ENCODE measurements at places on chromosomes 12 and 14. TPM values are rescaled to one million over a fixed set of nuclear protein-coding genes. Genes with fewer than 3 reads are reported as not detected.
A peak's percentile ranks its signal among the peaks of the same experiment; 100 is the strongest.

DNA sequence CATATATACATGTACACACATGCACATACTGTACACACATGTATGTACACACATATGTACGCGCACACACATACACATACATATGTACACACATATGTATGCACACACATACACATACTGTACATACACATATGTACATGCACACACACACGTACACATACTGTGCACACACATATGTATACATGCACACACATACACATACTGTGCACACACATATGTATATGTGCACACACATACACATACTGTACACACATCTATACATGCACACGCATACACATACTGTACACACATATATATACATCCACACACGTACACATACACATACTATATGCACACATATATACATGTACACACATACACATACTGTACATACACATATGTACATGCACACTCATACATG, 119.4 kb downstream of the ZFP36L1 start:
- DNase-seq, result no peak

GRCh38 chr12:45671254-45671653, 58.3 kb upstream of the ARID2 start:
- no peak for DNase-seq

DNA sequence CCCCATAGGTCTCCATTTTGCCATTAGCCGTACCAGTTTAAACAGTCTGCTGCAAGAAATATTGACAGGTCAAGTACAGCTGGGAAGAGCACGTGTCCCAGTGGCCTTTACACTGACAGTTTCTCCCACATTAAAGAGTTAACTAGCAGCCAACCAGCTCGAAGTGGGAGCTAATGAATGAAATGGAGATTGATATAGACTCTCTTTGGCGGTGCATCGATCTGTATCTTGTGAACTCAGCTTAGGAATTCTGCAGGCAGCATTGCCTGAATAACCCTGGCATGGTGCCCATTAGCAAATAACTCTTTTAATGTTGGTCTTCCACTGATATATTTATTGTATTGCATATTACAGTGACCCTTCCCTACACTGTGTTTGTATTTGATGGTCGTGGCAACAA, 319.4 kb downstream of the EGLN3 start:
- DNase-seq, result peak; percentile 32

GRCh38 chr12:82027612-82028011, 268.5 kb upstream of the PPFIA2 start:
- DNase-seq, result no peak

- peak; percentile 44 for DNase-seq
Observed at GRCh38 chr12:107845226-107845979, 70.9 kb downstream of the ASCL4 start.

- DNase-seq, result no peak
Observed at GRCh38 chr14:102738373-102739189, 38.7 kb upstream of the TRAF3 start.

DNA sequence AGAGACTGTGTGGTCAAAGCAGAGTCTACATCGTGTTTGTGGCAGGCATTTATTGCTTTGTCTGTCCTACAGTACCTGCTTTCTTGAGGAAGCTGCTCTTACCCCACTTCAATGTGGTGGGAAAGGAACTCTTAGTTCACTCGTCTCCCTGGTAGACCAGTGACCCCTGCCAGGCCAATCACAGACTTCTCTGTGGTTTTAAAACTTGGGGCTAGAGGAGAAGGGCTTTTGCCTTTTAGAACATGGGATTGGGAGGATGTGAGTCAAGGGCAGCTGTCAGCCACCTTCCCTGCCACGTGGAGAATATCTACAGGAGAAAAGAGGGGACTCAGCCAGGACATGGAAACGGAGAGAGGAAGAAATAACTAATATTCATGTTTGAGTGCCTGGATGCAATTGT, 36.8 kb upstream of the TMED10 start:
- no peak for DNase-seq

DNA sequence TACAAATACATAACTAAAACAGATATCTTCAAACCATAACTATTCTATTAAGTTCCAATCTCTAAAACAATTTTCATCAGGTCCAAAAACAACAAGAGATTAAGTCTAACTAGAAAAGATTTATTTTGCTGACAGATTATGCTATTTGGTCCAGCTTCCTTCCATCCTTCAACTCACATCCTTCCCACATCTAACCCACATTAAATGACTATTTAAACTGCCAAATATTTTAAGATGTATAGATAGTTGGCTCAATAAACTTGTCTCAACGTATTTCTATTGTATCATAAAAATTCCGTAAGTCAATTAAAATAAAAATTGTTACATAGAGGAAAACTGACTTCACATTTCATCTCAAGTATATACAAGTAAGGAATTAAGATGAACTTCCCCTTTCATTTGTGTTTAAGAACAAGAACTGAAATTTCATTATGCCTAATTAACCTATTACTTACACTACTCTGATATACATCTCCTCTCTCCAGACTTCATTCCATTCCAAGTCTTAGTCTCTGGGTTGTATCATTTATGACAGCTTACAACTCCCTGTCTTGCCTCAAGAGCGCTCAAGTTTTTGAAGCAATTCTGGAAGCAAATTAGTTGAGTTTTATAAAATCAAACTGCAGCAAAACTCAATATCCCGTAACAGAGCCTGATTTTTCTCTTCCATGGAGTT, 25.4 kb downstream of the PAWR start:
- DNase-seq, result no peak

DNA sequence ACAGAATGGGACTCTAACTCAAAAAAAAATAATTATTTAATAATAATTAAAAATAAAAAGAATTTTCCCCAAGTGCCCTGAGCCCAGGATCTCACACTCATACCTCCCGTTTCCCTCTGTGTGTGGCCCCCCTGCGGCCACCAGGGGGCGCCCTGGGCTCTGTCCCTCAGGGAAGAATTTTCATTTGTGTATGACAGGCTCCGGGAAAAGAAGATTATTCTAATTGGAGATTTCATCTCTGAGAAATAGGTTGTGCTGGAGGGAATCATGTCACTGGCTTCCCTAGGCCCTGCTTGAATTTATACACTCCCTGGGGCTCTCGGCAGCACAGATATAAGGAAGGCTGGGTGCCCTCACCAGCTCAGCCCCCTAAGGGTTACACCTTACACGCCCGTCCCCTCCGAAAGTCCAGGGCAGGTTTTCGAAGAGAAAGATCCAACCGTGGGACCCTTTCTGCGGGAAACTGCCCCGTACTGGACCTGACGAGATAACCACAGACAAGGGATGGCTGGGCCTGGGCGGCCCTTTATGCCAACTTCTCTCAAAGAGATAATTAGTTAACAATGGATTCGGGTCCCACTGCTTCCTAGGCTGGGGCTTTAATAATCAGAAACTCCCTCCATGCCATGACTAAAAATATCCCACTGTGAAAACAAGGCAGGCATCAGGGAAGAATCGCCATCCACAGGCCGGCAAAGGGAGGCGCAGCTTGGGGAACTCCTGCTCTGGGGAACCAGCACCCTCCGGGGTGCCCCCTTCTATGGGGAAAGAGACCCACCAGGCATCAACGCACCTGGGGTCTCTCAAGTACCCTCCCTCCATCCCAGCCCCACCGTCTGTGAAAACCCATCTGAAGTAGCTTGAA, 80.7 kb downstream of the KDM2B start:
- peak; percentile 76 for DNase-seq

P2RX4 gene
- 19.5 TPM for total RNA-seq

TMCC3 gene
- total RNA-seq, result 2.4 TPM

PPP1R13B gene
- 6.5 TPM for total RNA-seq

RFX4 gene
- 2.1 TPM for total RNA-seq

SLC16A7 gene
- total RNA-seq, result 5.7 TPM

PRIM1 gene
- total RNA-seq, result 69.9 TPM

CLECL1 gene
- not detected for total RNA-seq

PAPLN gene
- 13.2 TPM for total RNA-seq
